AG08395 (cell line): ENCODE measurements at places on chromosomes 2 and 18.

- no peak for DNase-seq
Measured at GRCh38 chr2:98013407-98014042, 17.8 kb upstream of the TMEM131 start.

- no peak for DNase-seq
Measured at GRCh38 chr18:53152476-53152875, 812.5 kb downstream of the DCC start.

DNA sequence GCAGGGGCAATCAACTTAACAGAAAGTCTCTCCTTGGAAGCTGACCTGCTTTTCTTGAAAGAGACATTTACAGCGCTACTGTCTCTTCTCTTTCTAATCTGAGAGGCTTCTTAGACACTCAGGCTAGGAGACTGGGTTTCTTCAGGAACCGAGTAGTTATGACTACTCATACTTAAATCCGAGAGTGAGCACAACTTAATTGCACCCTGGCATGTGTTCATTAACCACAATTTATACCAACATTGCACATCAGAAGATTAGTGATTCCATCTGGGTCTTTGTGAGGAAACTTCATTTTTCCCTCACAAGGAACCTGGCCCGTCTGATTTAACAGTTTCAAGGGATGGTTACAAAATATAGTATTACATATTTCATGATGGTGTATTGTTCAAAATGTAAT lies 176.9 kb downstream of the UBE2E3 start:
- peak; percentile 71 for DNase-seq

DNA sequence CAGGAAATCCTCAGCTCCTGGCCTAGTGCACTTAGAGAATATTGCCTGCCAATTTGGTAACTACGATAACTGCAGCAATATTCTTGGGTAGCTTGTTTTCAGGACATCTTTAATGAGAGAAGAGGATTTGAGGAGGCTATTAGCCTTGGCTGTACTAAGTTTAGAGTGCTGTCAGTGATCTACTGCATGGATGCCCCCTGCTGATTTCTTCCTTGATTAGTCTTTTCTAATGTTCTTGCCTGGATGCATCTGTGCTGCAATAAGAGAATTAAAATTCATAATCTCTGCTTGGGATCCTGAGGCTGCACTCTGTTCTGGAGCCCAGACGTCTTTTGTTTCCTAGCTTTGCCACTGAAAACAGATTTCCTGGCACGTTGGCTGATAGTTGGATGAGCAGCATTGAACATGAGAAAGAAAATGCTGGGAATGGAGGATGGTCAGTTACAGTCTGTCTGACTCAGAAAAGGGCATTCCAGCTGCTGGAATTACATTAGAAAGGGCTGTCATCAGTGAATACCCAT lies 115.4 kb downstream of the CCDC85A start:
- peak; percentile 76 for DNase-seq

GRCh38 chr2:188978291-188979081 lies 4.3 kb downstream of the COL3A1 start:
- DNase-seq = peak; percentile 21

DNA sequence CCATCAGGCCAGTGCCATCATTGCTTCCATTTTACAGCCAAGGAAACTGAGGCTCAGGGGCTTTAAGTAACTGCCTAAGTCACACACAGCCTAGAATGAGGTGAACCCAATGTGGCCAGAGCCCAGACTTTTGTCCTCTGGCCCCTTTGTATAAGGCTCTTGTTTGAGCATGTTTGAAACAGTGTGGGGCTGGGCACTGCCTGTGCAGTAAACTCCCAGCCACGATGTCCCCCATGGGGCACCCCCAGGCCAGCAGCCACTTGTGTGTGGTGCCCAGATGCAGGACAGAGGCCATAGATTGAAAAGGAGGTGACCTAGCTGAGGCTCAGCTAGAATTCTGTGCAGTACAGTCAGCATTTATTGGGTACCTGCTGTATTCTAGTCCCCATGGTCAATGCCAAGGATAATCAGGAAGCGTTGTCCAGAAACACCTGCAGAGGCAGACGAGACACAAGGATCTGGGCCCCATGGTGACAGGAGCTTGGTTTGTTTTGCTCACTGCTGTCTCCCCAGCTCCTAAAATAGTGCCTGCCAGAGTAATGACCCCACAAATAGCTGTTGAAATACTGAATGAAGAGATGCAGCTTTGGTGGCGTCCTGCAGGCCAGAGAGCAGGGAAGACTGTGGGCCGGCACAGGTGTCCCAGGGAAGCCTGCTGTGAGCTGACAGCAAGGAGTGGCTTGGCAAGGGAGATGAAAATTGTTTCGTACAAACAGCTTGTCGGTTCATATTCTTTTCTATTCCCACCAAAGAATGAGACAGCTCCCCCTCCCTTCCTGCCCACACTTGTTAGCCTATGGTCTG lies 160.7 kb downstream of the LDLRAD4 start:
- DNase-seq = no peak

DNA sequence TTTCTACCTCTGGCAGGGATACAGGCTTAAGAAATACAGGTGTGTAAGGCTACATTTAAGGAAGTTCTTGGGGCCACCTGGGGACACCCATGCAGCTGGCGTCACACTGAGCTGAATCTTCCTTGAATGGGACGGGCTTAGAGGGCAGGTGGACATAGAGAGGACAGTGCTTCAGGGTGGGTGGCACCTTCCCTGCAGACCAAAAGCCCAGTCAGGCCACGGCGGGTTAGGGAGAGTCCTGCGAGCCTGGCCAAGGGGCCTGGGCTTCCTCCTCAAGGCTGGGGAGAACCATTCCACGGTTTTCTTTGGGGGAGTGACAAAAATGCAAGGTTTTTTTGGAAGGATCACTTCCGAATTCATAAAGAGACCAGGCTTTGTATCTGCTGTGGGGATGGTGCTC lies 73.4 kb downstream of the GNAL start:
- DNase-seq = no peak

DNA sequence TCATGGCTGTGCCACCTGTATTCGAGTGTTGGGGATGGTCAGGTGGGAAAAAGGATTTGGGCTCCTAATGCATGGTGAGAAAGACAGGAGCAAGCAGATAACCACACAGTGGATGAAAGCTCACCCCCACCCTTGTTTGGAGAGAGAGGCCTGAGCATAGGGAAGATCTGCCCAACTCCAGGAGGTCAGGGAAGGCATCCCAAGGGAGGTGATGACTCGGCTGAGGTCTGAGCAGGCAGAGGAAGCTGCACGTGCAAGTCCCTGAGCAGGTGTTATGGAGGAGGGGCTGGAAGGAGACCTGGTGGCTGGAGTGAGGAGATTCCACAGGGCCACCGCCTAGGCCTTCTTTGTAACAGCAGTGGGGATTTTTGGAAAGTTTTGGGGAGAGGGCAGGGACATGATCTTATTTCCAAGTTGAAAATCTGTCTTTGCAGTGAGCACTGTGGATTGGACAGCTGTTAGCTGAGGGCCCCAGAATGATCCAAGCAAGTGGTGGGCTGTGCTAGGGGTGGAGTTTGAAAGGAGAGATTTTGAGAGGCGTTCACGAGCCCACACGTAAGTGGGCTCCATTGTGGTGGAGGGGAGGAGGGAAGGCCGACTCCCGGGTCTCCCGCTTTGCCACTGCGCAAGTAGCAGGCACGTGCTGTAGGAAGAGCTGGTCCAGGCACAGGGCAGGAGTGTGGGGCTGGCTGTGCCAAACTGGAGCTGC lies 228.5 kb downstream of the GLI2 start:
- DNase-seq = peak; percentile 28

DNA sequence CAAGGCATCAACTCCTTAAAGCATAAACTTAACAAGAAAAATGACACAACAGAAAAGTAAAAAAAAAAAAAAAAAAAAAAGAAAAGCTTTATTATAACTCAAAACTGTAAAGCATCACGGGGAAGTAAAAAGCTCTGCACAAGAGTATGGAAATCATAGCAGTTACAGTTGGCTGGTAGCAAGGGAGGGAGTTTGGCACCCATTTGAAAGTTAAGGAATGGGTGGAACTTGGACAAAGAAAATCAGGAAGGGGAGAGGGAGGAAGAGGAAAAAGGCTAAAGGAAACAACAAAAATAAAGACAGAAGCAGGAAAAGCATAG lies 8.6 kb downstream of the KLF7 start:
- DNase-seq = no peak

GRCh38 chr2:40321016-40321623 lies 130.8 kb downstream of the SLC8A1 start:
- DNase-seq = no peak

- peak; percentile 40 for DNase-seq
Measured at GRCh38 chr2:215828528-215829184, 184.7 kb downstream of the MREG start.

- no peak for DNase-seq
Measured at GRCh38 chr18:80204142-80204541, 43.2 kb downstream of the PARD6G start.

DNA sequence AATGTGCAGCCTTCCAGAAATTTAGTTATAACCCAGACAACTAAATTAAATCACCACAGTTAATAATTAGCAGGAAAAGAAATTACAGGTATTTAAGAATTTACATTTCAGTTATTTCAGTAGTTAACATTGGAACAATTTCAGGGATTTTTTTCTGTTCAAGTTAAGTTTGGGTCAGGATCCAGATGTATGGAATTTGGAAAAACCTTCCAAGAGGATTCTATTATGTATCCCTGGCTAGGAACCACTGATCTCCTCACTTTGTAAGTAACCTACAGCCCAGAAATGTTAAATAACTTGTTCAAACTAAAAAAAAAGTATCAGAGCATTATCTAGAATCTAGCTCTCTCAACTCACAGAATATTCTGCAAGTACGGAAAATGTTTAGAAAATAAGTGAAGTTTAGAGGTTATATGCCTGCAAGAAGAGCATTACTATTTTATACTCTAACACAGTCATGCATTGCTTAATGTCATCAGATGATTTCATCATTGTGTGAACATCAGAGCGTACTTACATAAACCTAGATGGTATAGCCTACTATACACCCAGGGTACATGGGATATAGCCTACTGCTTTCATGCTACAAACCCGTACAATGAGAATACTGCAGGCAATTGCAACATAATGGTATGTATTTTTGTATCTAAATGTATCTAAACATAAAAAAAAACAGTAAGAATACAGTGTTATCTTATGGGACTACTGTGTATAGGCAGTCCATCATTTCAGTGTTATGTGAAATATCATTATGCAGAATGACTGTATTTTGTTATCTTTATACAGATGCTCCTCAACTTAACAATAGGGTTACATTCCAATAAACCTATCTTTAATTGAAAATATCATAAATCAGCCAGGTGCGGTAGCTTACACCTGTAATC lies 6.1 kb downstream of the NCKAP1 start:
- no peak for DNase-seq

DNA sequence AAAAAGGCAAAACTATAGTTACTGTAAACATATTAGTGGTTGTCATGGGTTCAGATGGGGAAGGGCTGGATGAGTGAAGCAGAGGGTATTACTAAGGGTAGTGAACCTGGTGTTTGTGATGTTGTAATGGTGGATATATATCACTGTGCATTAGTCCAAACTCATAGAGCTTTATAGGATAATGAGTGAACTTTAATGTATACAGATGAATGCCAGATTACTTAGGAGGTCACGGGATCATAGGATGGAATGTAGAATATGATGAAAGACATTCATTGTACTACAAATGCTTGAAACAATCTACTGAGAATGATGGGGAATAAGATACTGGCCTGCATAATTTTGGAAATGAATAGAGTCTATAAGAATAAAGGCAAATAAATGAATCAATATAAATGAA lies 226.7 kb upstream of the ZNF804A start:
- DNase-seq = no peak

GRCh38 chr2:185466915-185467314 lies 271.7 kb upstream of the FSIP2 start:
- no peak for DNase-seq

GRCh38 chr2:127401757-127402695 lies 14.3 kb upstream of the MAP3K2 start:
- DNase-seq = no peak

- no peak for DNase-seq
Measured at GRCh38 chr2:19592197-19592596, 233.8 kb upstream of the OSR1 start.

DNA sequence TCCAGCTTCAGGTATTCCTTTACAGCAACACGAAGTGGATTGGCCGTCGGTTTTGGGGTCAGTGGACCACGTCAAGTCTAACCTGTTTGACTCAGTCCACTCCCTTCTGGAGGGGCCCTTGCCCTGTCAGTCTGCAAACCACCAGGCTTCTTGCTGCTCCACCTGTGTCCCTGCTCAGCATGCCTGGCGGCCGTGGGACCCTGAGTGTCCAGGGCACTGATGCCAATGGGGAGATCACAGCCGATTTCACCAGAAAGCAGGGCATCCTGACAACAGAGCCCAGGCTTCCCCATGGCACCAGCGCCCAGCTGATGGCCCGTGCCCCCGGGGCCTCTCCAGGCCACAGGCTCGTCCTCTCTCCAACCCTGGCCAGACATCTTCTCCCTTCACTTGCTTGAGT lies 41.2 kb upstream of the HS6ST1 start:
- no peak for DNase-seq

DNA sequence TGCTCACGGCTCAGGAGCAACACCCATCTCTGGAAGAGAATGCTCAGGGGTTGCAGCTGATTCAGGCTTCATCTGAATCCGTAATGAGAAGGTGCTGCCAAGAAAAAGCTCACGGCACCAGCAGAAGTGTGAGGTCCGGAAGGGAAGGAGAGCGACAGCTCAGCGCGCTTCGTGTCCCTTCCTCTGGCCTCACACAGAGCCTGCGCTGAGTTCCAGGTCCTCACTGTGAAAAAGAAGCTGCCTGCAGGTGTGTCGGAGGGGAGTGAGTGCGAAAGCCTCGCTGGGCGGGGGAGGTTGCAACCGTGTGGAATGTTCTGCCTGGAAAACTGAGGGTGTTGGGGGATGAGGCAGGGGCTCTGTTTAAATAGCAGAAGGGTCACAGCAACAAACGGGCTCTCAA lies 76.2 kb upstream of the TWIST2 start:
- no peak for DNase-seq

DNA sequence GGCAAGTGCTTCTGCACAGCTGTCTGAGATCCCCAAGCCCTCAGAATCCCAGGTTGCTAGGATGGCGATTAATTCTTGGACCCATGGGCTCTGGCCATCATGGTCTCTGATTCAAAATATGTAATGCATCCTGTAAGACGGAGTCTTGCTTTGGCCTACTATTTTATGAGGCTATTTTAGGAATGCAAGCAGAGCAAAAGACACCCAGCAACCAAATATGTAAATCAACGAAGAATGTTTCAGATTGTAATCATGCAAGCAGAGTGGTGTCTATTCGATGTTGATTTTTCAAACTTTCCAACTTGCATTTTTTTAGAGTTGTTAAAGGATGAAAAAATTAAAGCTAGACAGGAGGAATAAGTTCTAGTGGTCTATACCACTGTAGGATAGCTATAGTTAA lies 154.8 kb downstream of the COL6A3 start:
- no peak for DNase-seq

- no peak for DNase-seq
Measured at GRCh38 chr18:72652990-72653593, 109.0 kb upstream of the CBLN2 start.
